ENCODE measurements at places on chromosomes 7 and 10.

DNA sequence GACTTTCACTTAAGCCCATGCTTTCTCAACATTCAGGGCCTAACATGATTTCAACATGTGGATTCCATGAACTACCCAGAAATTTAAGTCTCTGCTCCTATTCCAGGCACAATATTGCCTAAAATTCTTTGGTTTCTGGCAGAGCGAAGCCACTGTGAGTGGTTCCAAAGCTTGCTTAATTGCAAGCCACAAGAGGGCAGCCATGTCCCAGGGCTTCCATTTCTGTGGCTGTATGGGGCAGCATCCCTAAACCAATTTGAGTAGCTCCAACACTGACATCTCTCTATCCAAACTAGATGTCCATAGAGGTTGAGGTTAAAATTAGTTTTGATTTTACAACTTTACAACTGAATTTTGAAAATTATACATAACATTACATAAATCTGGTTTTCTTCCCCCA is 56.3 kb upstream of the MDFIC start:
- peak; percentile 53 for DNase-seq

- DNase-seq, result no peak
Measured at GRCh38 chr7:21616796-21617436, 74.1 kb downstream of the DNAH11 start.

- DNase-seq, result no peak
Measured at GRCh38 chr10:98453729-98454128, 7.0 kb upstream of the HPS1 start.

- no peak for DNase-seq
Measured at GRCh38 chr7:133293384-133294160, 40.7 kb downstream of the EXOC4 start.

DNA sequence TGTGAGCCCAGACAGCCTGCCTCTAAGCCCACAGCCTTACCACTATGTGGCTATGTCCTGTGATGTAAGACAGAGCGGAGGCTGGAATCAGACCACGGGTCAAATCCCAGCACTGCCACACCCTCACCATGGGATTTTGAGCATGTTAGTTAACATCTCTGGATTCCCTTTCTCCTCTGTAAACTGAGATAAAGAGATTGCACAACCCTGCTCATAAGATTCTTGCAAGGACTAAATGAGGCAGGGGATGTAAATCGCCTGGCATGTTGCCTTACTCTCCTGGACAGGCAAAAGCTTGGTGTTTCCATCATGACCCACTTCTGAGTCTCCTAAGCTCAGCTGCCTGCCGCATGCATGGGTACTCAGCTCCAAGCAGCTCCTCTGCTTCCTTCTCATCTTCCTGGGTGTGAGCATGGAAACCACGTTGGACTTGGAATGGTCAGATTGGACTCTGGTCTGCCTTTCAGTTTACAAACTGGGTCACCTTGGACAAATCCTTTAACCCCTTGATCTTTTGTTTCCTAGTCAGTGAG is 41.3 kb upstream of the MTURN start:
- DNase-seq, result no peak

DNA sequence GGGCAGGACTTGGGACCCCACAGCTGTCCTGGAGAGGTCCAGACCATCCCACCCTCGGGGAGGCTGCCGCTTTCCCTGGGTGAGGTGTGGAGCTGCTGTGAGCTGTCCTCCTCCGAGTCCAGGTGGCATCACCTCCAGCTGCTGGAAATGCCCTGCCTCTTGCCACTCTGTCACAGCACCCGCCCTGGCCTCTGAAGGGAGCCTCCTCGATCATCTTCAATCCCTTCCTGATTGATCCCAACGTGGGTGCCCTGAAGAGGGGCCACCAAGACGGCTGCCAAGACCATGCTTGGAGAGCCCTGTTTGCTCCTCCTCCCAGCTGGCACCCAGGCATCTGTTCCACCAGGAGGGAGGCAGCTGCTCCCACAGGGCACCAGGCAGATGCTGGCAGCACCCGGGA is 4.6 kb downstream of the C10orf105 start:
- no peak for DNase-seq

- no peak for DNase-seq
Measured at GRCh38 chr7:25361863-25362262, 133.6 kb upstream of the NPVF start.

DNA sequence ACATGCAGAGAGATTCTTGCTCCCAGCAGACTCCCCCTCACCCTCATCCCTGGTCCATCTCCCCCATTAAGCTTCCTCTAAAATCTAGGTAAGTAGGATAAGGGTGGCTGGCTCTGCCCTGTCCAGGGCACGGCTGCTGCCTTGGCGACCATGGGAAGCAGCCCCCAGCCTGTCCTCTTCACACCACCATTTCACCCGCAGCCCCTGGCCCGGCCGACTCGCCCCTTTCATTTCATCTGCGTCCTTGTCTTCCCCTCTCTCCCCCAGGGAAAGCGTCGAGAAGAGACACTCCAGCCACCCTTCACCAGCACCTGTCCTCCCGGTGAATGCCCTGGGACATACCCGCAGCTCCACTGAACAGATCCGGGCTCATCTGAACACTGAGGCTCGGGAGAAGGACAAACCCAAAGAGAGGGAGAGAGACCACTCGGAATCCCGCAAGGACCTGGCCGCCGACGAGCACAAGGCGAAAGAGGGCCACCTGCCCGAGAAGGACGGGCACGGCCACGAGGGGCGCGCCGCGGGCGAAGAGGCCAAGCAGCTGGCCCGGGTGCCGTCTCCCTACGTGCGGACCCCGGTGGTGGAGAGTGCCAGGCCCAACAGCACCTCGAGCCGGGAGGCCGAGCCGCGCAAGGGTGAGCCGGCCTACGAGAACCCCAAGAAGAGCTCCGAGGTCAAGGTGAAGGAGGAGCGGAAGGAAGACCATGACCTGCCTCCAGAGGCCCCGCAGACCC is 342.3 kb upstream of the GALNT17 start:
- no peak for DNase-seq

GRCh38 chr10:102235598-102235920 is 5.8 kb downstream of the PITX3 start:
- no peak for DNase-seq

GRCh38 chr7:142629588-142630260 is 119.5 kb upstream of the PRSS1 start:
- no peak for DNase-seq

GRCh38 chr7:100565133-100565571 is 8.5 kb downstream of the SAP25 start:
- DNase-seq, result no peak

GRCh38 chr7:91039033-91039432 is 225.2 kb upstream of the FZD1 start:
- DNase-seq, result no peak

DNA sequence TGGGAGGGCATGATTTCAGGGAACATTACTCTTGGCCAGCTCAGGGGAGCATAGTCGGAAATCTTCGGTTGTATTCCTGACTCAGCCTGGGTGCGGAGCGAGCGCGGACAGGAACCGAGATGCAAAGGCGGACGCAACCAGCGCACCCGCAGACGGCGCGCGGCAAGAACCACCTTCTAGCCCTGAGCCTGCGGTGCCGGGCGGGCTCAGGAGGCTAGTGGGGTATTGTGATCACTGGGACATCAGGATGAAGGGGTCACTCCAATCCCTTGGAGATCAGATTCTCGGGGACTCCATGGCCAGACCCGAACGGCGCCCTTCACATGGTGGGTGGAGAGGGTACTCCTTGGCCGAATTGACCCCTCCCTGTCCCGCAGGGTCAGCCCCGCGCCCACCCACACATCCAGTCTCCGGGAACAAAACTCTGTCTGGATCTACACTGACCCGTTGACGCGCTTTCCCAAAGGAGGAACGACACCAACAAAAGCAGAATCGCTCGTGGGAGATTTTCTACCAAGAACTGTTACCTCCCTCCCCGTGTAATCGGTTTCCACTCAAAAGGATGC is 730.5 kb downstream of the ZWINT start:
- no peak for DNase-seq

GRCh38 chr10:124745673-124746072 is 1.5 kb upstream of the FAM53B start:
- DNase-seq, result no peak

- DNase-seq, result no peak
Measured at GRCh38 chr7:118111347-118111746, 72.6 kb upstream of the LSM8 start.

DNA sequence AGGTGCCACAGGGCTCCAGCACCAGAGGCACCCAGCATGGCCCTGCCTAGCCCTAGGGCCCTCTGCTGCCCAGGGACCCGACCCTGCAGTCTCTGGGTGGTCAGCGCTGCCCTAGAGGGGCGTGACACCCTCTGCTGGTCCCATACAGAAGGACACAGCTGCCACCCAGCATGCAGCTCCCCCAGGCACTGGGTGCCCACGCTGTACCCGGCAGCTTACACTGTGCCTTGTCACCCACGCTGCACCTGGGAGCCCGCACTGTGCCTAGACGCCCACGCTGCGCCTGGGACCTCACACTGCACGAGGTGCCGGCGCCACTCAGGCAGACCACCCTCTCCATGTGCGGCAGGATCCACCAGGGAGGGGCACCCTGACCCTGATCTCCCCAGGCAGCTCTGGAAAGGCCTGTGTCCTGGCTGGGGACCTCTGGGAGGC is 55.2 kb downstream of the PWWP2B start:
- DNase-seq, result peak; percentile 69

GRCh38 chr7:80468931-80469714 is 42.7 kb downstream of the GNAT3 start:
- DNase-seq, result no peak
